Stimulated activated CD8-positive, alpha-beta memory T cell treated with anti-CD3 and anti-CD28 coated beads, Interleukin-4, amount 100 ng/mL, for 48 hours (primary cell): ENCODE measurements at places on chromosomes 1 and 21.

- DNase-seq, result no peak
Observed at GRCh38 chr1:200694738-200695137, 25.0 kb upstream of the DDX59 start.

DNA sequence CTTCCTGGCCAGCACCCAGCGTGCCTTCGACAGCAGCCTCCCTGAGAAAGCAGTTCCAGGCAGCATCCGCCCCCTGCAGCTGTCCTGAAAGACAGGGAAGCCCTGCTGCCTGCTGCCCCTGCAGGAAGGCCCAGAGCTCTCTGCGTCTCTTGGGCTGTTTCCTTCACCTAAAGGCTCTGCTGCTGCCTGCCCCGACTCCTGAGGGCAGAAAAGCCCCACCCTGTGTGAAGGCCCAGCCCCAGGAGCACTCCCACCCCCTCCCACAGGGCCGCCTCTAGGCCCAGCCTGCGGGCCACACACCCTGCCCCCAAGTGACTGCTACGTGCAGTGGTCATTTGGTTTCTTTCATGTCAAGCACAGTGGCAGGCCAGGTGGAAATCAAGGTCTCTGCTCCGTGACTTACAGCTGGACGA lies 12.4 kb downstream of the RIPK4 start:
- no peak for DNase-seq

- no peak for DNase-seq
Observed at GRCh38 chr21:43676391-43676790, 17.0 kb downstream of the RRP1B start.

GRCh38 chr1:29736582-29737188 lies 500.4 kb downstream of the PTPRU start:
- peak; percentile 41 for DNase-seq

- DNase-seq, result no peak
Observed at GRCh38 chr1:223421676-223422075, 28.5 kb downstream of the CCDC185 start.

DNA sequence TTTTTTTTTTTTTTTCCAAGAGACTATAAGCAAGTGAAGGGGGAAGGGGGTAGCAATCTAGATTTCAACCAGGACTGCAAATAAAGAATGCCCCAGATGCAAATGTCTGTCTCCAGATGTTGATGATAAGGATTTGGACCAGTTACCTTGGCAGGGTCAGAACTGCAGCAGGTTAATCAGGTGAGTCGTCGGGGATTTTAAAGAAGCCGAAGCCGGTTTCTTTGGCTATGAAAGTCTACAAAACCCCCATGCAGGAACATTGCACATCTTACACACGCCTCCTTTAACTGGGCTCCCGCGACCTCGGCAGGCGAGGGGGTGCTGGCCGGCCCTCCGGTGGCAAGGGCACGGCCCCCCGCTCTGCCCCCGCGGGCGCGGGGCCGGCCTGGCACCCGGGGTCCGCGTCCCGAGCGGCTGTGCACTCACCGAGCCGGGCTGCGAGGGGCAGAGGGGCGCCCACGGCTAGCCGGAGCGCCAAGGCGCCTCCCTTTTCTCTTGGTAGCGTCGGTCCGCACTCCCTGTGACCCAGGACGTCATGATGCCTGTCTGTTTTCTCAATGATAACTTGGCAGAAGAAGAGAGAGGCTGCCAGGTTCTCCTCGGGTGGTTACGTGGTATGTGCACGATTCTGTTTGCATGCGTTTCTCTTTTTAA lies 366.3 kb upstream of the ESRRG start:
- DNase-seq, result no peak

DNA sequence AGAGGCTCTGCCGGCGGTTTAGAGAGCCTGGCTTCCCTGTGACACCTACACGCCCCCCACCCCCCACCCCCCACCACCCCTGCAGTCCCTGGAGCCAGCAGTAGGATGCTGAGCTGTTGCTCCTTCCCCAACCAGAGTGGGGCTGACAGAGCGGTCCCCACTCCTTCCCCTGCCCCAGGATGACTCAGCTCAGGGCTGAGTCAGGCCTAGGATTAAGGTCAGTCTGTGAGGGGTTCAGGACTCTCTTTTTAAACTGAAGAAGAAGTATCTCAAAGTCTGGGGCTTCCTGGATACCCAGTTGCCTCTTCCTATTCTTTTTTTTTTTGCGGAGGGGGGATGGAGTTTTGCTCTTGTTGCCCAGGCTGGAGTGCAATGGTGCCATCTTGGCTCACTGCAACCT lies 19.1 kb downstream of the DMBX1 start:
- DNase-seq, result no peak

DNA sequence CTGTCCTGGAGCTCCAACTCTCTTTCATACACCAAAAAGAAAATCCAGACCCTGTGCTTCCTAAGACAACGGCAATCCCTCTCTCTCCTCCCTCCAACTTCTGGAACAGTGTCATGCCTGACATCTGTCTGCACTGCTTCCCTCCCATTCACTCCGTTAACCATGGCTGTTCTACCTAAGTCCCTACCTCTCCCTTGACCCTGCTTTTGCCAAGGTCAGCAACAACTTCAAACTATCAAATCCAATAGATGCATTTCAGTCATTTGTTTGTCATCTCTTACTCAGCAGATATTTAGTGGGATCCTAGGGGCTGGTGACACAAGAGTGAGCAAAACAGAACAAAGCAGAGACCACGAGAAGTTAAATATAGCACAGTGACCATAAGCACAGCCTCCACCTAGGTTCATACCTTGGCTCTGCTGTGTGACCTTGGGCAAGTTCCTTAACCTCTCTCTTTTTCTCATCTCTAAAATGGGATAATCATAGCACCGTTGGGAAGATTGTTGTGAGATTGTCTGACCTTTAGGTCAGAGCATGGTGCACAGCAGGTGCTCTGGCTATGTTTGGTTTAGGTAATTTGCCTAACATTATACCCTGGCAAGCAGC lies 88.9 kb downstream of the TMEM53 start:
- DNase-seq, result no peak

DNA sequence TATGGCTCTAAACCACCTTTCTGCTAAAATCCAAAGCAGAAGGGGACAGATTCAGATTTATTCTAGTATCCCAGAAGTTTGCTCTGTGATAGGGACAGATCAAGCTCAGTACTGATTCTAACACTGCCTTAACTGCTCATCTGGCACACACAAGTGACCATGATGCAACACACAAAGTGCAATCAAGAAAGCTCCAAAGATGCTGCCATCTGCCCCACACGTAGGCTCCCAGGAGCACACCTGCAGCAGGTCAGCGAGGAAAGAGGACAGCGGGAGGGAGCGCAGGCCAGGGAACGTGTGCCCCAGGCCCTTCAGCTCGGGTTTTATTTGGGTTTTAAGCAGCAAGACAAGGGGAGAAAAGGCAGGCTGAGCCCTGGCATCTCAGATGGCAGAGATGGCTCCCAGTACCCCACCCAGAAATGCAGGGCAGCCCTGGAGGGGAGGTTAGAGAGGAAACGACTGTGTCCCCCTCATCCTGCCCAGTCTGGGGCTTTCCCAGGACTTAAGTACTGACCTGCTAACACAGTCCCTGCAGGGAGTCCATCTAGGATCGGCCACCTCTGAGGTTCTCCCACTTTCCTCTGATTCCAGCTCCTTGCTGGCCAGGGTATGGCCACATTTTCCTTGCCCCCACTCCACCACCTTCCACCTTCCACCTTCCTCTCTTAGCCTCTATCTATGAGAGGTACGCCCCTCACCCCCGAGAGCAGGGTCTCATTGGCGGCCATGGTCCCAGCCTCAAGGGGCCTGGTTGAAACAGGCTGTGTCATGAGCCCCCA lies 1.2 kb downstream of the TRIM11 start:
- DNase-seq, result no peak

DNA sequence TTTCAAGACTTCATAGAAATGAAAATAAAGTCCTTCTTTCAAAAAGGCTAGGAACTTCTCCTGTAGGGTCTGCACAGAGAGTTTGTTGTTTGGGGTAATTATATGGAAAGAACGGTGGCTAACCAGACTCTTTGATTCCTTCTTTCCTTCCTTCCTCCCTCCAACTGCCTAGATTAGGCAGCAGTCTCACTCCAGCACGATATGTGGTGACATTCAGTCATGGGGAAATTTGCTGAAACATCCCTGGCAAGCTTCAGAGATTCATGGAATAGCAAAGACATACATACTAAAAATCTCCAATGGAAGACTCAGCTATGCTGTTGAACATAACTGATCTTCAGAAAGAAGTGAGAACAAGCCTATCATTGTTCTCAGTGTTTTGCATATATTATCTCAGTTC lies 4.3 kb downstream of the NTMT2 start:
- no peak for DNase-seq

- DNase-seq, result no peak
Observed at GRCh38 chr1:57064379-57065140, 98.7 kb upstream of the C8B start.

DNA sequence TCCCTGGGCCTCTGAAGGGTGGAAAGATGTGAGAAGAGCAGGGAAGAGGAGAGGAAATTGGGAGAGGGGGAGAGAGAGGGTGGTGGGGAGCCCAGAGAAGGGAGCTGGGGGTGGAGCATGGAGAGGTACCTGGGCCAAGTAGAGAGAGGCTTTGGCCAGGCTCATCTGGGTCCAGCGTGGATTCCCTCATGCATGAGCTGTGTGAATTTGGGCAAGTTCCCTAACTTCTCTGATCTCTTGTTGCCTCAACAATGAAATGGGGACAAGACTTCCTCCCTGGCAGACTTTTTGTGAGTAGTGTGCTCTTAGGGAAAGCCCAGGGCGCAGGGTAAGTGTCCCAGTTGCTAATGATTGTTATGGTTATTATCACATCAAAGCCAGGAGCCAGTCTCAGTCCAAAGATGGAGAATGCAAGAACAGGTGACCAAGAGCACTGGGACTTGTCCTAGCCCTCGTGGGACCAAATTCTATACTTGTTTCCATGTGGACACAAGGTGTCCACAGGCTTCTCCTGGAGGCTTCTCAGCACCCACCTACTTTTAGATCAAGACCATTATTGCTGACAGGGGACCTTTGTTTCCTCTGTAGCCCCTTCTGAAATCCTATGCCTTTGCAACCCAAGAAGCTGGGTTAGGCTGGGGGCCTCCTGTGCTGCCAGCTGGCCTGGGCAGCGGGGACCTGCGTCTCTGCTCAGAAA lies 13.9 kb downstream of the IL6R start:
- DNase-seq, result no peak

- no peak for DNase-seq
Observed at GRCh38 chr1:205861540-205861939, 11.6 kb upstream of the PM20D1 start.

- DNase-seq, result no peak
Observed at GRCh38 chr1:228782662-228783417, 47.6 kb downstream of the RHOU start.

DNA sequence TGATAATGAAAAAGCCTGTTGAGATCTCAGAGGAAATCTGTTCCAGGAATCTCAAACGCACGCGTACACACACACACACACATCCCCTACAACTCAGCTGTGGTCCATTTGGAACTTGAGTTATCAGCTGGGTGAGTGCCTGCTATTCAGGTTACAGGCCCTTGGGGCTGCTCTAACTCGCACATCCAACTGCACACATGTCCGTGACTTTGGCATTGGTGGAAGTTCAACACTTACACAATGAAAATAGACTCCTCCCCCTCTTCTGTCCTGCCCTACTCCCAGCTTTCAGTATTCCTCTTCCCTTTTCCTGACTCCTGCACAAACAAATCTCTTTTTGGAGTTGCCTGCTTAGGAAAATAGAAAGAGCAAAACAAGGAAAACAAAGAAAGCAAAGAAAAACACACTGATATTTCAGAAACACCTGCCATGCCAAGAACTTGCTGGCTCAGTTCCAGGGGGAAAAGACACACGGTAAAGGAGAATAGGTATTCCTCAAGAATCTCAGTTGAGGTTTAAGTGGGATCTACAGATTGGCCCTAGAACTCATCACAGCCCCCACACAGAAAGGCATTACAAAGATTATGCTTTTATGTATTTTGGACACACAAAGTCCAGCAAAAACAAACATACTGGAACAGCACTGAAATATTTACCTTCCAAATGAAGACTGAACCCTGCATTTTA lies 140.9 kb downstream of the TGFBR3 start:
- DNase-seq, result no peak

DNA sequence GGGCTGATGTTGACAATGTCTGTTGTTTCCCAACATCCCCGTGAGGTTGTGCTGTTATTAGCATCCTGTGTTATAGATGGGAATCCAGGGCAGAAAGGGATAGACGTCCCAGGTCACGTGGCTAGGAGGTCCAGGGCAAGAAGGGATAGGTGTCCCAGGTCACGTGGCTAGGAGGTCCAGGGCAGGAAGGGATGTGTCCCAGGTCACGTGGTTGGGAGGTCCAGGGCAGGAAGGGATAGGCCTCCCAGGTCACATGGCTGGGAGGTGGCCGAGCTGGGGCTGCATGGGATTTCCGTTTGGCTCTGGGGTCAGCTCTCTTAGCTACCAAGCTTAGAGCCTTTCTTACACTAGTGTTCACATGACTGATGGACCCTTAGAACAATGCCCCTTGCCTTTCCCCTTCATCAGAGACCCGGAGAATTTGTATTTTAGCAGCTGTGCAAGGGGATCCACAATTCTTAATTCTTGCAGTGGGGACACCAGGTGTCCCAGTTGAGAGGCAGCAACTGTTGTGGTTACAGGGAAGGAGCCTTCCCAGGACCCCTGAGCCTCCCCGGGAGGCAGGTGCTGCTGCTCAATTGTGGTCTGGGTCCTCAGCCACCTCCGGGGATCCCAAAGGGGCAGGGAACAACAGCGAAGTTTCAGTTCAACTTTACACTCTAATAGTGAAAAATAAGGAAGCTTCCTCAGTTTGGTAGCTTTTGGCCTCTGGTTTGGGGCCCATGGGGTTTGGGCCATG lies 69.2 kb downstream of the UMODL1 start:
- no peak for DNase-seq

DNA sequence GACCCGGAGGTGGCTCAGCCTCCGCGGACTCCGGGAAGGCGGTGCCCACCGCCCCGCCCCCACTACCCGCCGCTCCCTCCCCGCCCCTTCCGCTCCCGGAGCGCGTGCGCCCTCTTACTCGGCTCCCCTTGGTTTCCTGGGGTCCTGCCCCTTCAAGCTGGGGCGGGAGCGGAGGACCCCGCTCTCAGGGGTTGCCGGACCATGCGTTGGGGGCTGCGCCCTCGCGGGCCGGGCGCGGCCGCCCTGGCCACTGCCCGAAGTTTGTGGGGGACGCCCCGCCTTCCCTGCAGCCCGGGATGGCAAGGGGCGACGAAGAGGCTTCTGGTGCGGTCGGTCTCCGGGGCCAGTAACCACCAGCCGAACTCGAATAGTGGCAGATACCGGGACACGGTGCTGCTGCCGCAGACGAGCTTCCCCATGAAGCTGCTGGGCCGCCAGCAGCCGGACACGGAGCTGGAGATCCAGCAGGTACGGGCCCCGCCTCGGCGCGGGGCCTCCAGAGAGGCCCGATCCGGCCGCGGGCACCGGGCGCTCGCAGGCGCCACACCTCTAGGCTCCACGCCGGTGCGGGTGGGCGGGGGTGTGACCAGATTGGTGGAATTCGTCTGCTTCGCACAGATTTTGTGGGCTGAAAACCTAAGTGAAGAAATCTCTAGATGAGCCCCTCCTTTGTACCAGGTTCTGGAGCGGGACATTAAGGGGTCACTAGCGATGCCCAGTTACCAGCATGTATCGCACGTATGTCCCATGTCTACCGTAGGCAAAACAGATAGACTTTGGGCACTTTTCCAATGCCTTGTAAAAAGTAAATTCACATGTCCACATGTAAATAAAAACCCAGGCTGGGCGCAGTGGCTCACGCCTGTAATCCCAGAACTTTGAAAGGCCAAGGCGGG lies at the start of gene IARS2:
TSS of gene IARS2 (plus strand) at position 117 of the 896 bp plus-strand sequence. CDS start at position 202, 85 bp downstream.
- DNase-seq, result peak; percentile 95

- peak; percentile 65 for DNase-seq
Observed at GRCh38 chr1:157105988-157106812, 6.6 kb upstream of the ETV3L start.

- DNase-seq, result peak; percentile 85
Observed at GRCh38 chr1:33180226-33180910, 1.5 kb downstream of the TRIM62 start.

GRCh38 chr1:228222548-228222947 lies 14.7 kb downstream of the OBSCN start:
- DNase-seq, result no peak
